ENCODE measurements at places on chromosomes 2 and 18.

- DNase-seq: no peak
Measured at GRCh38 chr2:165927353-165927752, 26.2 kb downstream of the TTC21B start.

DNA sequence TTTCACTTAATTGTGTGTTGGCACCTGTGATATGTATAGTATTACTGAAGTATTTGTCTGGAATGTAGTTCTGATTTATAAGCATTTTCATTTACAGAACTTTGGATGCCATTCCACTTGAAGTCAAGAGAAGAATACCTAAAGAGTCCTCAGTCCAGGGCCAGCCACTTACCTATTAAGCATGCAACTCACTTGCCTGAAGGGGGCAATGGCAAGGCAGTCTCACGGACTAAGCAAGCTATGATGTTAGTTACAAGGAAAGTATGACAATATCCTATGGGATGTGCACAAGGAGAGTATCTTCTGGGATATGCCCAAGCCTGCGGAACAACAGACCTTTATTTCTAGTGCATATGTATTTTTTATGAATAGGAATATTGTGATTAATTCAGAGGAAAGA, 369.4 kb upstream of the GCFC2 start:
- DNase-seq: no peak

- no peak for DNase-seq
Measured at GRCh38 chr2:223034221-223034975, 17.6 kb upstream of the KCNE4 start.

DNA sequence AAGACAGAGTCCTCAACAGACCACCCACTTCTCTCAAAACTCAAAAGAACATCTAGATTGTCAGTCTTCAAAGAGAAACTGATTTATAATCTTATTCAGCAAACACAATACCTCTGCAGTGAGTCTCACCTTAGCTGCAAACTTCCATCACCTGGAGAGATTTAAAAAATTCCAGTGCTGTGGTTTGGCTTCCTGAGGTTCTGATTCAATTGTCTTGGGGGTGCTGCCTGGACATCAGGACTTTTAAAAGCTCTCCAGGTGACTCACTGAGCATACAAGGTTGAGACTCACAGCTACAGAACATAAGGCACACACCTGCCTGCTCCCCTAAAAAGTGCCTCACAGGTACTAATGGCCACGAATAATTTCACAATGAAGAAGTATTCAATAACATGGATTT, 40.3 kb downstream of the RNF152 start:
- no peak for DNase-seq

DNA sequence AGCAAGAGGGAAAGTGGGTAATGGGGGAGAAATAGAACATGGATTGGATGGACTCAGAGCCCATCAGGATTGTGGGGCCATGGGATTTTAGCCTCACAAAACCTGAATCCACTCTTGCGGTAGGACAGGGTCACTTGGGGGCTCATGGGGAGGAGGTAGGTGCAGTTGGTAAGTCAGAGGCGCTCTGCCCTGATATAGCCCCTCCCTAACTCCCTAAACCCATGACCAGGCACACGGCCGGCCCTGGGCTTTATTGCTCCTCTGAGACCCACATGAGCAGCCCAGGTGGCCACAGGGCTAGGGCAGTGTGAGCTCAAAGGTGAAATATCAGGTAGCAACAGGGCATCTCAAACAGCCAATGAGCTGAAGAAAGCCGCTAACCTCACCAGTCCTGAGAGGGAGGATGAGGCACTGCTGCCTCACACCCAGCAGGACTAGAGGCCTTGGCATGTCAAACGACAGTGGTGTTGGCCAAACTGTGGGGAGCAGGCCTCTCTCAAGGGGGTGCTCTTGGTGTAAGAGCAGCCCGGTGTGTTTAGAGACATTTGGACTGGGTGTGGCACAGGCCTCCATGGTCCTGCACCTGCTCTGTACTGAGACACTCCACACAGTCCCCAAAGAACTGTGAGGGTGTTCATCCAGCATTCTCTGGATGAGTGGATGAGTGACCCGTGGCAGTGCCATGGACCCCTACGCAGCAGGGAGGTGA, 90.8 kb upstream of the HS6ST1 start:
- DNase-seq: no peak

GRCh38 chr2:196268025-196268424, 96.6 kb upstream of the STK17B start:
- no peak for DNase-seq

DNA sequence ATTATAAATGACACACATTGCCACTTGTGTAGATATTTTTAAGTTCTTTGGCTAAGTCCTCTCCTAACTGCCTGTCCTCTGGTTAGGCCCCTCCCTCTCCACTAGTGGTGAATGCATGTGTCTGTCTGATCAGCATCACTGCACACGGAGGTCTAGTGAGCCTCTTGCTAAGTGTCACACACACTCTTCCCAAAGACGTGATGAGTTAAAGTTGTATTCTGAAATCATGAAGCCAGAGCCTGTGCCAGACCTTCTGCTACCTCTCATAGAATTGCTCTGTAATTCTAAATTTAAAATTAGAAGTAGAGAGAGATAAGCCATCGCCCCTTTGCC, 41.3 kb downstream of the RALB start:
- no peak for DNase-seq

DNA sequence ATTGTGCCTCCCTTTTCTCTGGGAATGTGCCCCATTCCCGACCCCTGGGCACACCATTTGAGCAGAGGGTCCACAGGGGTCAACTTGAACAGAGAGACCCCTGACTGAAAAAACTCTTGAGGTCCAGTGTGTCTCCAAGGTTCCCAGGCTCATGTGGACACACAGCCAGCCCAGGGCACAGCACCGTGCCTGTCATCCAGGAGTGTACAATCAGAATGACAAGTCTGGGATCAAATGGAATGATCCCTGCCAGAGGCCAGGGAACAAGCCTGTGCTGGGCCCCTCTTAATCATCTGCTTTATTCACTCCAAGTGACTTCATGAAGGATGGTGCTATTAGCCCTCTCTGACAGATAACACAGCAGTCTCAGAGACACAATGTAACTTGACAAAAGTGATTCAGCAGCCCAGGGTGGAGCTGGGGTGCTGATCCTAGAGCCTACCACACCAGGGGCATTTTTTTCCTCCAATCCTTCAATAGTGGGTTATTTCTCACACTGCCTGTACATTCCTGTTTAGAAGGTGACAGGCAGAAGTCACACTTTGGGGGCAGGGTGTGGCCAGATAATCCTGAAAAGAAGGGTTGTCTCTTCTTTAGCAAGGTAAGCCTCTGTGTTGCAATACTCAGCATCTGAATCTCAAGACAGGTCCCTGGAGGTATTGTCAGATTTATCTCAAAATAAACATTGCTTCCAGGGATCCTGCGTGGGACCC, 84.0 kb upstream of the TMEM200C start:
- no peak for DNase-seq

GRCh38 chr18:35934891-35935290, 37.6 kb upstream of the RMP24 start:
- DNase-seq: no peak

- DNase-seq: no peak
Measured at GRCh38 chr18:39713961-39714360, 2148.4 kb upstream of the CELF4 start.

DNA sequence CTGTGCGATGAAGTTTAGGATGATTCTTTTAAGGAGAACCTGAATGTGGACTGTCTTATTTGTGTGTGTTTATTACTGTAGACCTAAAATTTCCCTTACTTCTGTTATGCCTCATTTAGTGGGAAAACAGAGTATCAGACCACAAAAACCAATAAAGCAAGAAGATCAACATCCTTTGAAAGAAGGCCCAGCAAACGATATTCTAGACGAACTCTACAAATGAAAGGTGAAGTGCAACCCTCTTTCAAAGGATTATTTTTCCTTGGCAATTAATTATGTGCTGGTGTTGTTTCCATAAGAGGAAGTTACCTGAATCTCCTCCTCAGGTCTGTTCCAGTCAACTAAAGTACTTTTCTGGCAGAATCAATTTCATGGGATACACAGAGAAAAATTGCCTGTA, 78.6 kb downstream of the EPB41L5 start:
- DNase-seq: no peak

GRCh38 chr2:167792126-167792525, 455.3 kb downstream of the STK39 start:
- DNase-seq: no peak

- no peak for DNase-seq
Measured at GRCh38 chr2:161982548-161983330, 91.3 kb downstream of the DPP4 start.

GRCh38 chr2:105584435-105585010, 160.2 kb upstream of the NCK2 start:
- no peak for DNase-seq

- no peak for DNase-seq
Measured at GRCh38 chr2:229419158-229419557, 148.1 kb upstream of the PID1 start.

DNA sequence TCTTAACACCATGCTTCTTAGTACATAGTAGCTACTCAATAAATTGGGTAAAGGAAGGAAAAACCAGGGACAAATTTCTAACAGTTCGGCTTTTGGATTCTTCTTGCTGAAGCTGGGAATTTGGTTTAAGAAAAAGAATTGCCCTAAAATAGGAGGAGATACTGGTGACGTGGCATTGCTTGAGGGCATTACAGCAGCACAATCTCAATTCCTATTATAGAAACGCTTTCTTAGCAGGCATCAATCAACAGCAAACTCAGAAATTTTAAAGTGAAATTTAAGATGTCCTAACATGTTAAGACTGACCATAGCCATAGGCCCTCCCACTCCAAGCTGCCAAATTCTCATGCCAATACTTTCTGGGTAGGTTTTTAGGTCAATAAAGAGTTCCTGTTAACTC, 169.5 kb downstream of the SRBD1 start:
- no peak for DNase-seq

DNA sequence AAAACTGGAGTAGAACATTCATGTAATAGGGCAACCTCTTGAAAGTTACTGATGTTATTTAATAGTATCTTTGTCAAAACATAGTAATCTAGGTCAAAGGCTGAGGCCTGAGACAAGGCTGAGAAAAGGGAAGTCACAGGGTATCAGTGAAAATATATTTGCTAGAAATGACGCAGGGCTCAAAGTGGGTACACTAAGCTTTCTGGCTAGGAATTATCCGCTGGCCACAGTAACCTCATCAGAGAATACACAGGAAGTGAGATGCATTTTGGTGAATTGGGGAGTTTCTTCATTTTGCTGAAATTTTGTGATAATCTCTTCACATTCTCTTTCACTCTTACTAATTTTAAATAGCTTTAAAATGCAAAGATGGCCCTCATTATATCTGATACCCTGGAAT, 206.8 kb downstream of the OTX1 start:
- no peak for DNase-seq

- no peak for DNase-seq
Measured at GRCh38 chr2:3456125-3456524, 63.2 kb downstream of the ADI1 start.

- DNase-seq: no peak
Measured at GRCh38 chr18:71036783-71037182, 747.9 kb downstream of the SOCS6 start.

DNA sequence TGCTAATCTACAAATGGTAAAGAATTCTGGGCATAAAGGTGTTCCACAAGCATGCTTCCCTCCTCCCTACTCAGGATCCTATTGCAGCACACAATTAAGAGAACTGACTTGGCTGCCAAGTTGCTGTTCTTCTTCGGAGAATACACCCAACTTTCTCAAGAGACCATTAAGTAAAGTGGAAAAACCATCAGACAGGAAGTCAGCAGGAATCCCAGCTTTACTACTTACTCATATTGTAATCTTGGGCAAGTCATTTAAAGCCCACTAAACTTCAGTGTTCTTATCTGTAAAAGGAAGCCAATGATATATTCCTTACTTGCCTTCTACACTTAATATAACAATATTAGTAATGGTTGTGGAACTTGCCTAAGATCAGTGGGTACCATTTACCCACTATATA, 37.8 kb downstream of the PSTPIP2 start:
- no peak for DNase-seq

GRCh38 chr2:38572167-38572566, 30.6 kb downstream of the HNRNPLL start:
- no peak for DNase-seq

- no peak for DNase-seq
Measured at GRCh38 chr2:220148471-220149248, 521.2 kb downstream of the SLC4A3 start.

DNA sequence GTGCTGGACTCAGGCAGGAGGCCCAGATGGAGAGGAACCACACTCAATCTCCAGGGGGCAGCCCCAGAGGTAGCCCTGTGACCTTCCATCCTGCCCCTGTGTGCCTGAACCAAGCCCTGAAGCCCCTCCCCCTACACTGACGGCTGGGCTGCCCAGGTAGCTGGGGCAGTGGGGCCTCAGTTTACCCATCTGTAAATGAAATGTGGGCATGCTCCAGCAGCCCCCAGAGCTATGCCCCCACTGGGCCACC, 15.8 kb downstream of the CROCC2 start:
- no peak for DNase-seq

GRCh38 chr2:114046866-114047435, 157.1 kb downstream of the ACTR3 start:
- DNase-seq: no peak

Measured in activated T-helper 9 cell treated with anti-CD3 and anti-CD28 coated beads, Interleukin-2, amount 50 U/mL, for 16 hours (primary cell).